ENCODE measurements at places on chromosomes 5 and 9.

GRCh38 chr5:126915496-126915895, 114.9 kb downstream of the MARCHF3 start:
- DNase-seq: no peak

GRCh38 chr5:7850395-7851239, at the start of gene CFAP90:
TSS of gene CFAP90 (minus strand) at chr5:7851133. CDS start at chr5:7851021, 112 bp downstream.
- DNase-seq: peak; percentile 24

DNA sequence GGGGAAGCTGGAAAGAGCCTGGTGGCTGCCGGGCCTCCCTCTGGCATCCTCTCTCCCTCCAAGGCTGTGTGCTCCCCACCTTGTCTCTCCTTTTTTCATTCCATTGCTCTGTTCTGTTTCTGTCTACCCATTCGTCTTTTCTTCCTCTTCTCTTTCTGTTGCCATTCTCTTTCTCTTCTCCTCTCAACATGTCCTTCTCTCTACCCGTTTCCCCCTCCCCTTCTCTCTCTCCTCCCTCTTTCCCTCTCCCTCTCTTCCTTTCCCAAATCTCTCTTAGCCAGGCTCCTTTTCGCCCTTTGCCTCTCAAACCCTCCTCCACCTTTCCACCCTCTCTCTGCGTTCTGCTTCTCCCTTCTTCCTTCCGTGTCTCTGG, 19.4 kb upstream of the KCNIP1 start:
- no peak for DNase-seq

- DNase-seq: peak; percentile 26
Measured at GRCh38 chr5:165209101-165209727, 1703.8 kb downstream of the MAT2B start.

DNA sequence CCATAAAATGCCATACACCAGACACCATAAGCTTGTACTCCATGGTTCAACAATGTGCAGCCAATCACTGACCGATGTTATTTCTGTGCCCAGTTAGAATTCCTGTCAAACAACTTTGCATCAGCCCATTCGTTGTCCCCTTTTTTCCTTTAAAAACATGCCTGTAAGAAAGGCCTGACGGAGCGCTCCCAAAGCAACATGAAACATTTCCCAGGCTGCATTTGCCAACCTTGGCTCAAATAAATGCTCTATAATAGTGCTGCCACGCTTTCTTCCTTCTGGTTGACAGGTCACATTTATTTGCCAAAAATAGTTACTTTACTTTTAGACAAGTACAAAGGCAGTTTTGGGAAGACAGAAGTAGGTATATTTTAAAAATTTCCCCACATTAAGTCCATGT, 735.6 kb upstream of the PTPRD start:
- DNase-seq: no peak

DNA sequence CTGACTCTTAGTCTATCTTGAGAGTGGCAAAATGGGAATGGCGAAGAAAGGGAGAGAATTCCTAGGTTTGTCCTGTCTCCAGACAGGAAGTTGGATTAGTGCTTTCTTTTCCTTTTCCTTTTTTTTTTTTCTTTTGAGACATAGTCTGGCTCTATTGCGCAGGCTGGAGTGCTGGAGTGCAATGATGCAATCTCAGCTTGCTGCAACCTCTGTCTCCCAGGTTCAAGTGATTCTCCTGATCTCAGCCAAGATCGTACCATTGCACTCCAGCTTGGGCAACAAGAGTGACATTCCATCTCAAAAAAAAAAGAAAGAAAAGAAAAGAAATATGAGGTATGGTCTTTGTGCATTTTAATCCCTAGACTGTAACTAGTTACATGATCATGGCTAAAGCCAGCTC, 12.6 kb upstream of the KIF27 start:
- peak; percentile 15 for DNase-seq

DNA sequence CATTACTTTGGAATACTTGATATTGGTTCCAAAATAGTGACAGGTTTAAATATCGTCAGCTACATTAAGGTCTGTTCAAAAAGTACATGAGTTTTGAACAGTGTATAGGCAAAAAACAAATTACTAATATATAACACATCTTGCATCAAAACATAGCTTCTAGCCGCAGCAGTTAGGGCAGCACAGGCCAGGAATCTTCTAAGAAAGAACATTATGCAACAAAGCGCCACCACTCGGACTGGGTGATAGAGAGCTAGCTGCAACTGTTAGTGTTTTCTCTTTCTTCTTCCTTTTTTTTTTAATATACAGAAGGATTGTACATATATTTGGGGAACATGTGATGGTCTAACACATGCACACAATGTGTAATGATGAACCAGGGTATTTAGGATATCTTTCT, 504.5 kb downstream of the NR2F1-AS1 start:
- DNase-seq: no peak

- DNase-seq: no peak
Measured at GRCh38 chr9:22457448-22457847, 10.8 kb downstream of the DMRTA1 start.

DNA sequence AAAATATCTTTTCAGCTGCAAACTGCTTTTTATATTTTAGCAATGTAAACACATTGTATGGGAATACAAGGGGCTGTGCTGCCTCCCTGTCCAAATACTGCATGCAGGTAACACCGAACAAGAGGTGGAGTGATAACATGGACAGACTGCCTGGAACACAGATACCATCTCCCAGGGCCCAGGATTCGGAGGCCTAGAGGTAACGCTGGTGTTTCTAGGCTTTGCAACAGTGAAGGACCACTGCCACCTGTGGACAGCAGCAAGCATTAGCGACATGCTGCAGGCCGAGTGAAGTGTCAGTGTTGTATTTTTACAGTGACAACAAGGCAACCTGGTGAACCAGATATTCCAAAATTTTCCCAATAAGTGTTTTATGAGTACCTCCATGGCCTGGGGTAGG, 379.1 kb downstream of the DMRT2 start:
- DNase-seq: peak; percentile 0

DNA sequence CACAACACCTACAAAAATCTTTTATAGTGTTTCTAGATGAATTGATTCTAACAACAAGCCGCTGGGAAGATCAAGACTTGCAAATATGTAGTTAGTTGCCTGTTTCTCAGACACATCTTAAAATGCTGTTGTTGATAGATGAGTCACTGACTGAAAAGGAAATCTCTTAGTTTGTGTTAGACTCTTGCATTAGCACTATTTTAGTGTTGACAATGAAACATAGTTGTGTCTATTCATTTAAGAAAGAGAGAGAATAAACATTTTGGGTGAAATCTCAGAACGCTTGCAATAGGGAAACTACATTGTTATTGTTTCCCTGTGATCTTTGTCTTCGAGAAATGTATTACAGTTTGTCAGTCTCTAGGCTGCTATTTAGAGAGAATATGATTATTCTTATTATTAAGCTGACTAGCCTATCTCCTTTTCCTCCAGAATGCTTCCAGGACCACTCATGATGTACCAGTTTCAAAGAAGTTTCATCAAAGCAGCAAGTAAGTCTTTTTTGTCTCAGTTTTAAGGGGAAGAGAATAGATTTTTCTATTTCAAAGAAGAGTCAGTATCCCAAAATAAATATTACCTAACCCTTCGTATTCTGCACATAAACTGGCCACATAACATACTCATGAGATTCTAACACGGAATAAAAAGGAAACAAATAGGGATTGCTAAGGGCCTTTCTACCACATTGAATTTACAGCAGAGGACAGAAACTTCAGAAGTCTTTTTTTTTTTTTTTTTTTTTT, 285.6 kb downstream of the ARHGAP26 start:
- DNase-seq: peak; percentile 69

- peak; percentile 77 for DNase-seq
Measured at GRCh38 chr9:127065592-127065991, 56.8 kb downstream of the ANGPTL2 start.

GRCh38 chr5:34854459-34855174, 15.7 kb downstream of the TTC23L start:
- DNase-seq: no peak

DNA sequence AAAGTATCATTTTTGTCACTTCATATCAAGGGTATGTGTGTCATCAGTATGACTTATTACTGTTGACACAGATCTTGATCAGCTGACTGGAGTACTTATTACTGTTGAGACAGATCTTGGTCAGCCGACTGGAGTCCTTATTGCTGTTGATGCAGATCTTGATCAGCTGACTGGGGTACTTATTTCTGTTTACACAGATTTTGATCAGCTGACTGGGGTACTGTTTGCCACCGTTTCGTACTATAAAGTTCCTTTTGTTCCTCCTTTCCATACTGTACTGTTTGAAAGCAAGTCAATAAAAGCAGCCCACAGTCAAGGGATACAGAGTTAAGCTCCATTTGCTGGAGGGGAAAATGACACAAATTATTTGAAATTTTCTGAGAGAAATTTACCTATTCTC, 347.3 kb downstream of the CDH12 start:
- no peak for DNase-seq

DNA sequence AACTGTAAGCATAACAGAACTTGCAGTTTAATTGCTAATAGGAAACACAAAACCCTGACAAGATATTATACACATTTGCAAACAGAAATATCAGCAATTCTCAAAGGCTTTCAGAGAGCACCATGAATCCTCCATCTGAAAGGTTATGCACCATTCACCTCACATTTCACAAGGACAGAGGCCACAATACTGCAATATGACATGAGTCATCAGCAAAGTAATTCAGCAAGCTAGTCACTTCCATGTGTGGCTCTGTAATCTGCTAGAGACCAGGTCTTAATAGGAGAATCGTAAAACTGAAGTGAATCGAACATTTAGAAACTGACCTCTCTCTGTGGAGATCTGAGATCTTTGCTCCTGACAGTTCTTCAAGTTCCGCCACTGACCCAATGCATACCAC, 28.3 kb downstream of the IARS1 start:
- peak; percentile 81 for DNase-seq

GRCh38 chr9:33307067-33307466, 16.8 kb downstream of the NFX1 start:
- no peak for DNase-seq

- DNase-seq: no peak
Measured at GRCh38 chr5:27963050-27963783, 924.8 kb upstream of the CDH9 start.

- peak; percentile 91 for DNase-seq
Measured at GRCh38 chr9:105510024-105510423, 47.9 kb upstream of the FKTN start.

DNA sequence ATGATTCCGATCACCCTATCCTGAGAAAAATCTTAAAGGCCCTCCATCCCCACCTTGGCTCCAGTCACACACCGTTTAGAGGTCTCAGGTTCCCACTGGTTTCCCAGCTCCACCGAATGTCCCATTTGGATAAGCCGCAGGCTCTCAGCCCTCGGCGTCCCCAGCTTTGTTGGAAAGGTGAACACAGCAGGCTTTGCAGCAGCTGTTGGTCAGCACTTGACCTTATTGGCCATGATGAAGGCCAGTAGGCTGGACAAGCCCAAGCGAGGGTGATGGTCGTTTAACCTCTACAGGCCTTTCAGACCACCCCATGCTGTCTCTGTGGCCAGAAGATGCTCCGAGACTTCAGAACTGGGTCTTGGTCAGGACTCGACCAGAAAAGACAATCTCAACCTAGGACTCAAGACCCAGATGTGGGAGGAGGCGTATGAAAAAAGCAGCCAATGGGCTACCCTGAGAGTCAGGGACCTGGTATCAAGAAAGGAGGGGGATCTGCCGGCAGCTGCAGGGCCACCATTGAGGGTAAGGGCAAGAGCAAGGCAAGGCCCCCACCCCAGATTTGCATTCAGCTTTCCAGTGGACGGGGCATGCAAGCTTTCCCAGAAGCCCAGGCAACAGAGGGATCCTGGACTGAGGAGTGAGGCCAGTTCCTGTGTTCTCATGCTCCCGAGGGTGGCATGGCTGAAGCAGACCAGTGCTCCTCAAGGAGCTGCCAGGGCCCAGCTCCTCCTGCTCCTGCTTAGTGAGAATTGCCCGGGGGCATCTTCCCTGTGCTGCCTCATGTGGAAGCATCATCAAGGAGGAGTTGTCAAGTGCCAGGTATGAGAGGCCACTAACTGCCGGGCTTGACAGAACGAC, 13.4 kb downstream of the UBE2QL1 start:
- DNase-seq: no peak

GRCh38 chr5:131265311-131265803, 1.5 kb downstream of the CDC42SE2 start:
- DNase-seq: peak; percentile 68

- no peak for DNase-seq
Measured at GRCh38 chr5:59604111-59604510, 289.4 kb downstream of the PDE4D start.

- no peak for DNase-seq
Measured at GRCh38 chr5:1351156-1351555, 6.3 kb upstream of the CLPTM1L start.

- no peak for DNase-seq
Measured at GRCh38 chr5:40550481-40550880, 129.2 kb upstream of the PTGER4 start.

- DNase-seq: no peak
Measured at GRCh38 chr9:107694390-107694789, 204.8 kb upstream of the KLF4 start.

GRCh38 chr5:35830587-35830986, 26.1 kb upstream of the IL7R start:
- no peak for DNase-seq

DNA sequence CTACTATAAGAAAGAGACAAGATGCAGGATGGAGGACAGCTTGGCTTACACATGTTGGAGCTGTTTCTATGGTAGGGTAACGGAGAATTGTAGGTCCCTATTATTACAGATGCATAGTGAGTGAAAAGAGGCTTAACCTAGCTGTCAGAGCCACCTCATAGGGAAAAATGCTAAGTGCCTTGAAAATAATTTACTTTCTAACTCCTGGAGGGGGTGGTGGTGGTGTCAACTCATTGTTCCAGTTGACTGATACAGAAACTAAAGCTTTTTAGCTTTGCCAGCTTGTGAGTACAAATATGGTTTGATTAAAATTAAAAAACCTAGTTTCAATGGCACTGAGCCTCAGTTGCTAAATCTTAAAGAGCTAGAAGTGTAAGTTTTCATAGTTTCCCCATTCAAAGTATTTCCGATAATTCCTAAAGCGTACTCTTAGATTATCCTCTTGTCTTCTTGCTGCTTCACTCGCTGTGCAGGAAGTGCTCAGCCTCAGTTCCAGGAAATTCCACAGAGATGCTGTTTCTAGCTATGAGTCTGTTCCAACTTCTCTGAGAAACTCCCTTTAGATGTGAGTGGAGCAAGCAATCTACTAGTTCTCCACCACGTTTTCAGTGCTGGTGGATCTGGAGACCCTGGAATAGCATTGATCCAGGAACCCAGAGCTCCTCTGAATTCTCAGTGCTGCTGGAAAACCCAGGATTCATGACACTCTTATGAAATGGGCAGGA, 265.2 kb downstream of the DMAC1 start:
- no peak for DNase-seq

DNA sequence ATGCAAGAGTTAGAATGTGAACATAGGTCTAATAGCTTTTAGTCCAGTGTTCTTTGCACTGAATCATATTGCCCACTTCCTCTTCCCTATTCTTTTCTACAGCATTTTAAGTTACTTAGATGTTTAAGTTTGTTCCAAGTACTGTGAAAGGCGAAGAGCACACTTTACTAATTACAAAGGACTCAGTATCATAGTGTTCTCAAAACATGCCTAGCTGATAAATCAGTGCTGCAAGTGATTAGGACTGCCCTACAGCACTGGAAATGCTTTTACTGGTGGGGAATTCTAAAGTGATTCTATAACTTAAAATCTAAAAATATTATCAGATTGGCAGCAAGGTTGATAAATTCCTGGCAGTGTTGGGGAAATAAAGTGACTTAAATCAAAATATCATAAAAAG, 177.9 kb upstream of the KCNN2 start:
- peak; percentile 25 for DNase-seq

GRCh38 chr9:26748449-26749058, 144.0 kb downstream of the CAAP1 start:
- DNase-seq: no peak

- peak; percentile 82 for DNase-seq
Measured at GRCh38 chr9:135463140-135463539, 16.4 kb upstream of the PPP1R26 start.

All from ELR (cell line).